ENCODE measurements at places on chromosomes 2 and 18.

GRCh38 chr2:127386246-127386645 is 1.5 kb downstream of the MAP3K2 start:
- DNase-seq, result no peak

GRCh38 chr18:77857678-77858655 is 608.3 kb downstream of the GALR1 start:
- DNase-seq, result no peak

GRCh38 chr18:62372156-62372555 is 47.0 kb downstream of the TNFRSF11A start:
- DNase-seq, result no peak

DNA sequence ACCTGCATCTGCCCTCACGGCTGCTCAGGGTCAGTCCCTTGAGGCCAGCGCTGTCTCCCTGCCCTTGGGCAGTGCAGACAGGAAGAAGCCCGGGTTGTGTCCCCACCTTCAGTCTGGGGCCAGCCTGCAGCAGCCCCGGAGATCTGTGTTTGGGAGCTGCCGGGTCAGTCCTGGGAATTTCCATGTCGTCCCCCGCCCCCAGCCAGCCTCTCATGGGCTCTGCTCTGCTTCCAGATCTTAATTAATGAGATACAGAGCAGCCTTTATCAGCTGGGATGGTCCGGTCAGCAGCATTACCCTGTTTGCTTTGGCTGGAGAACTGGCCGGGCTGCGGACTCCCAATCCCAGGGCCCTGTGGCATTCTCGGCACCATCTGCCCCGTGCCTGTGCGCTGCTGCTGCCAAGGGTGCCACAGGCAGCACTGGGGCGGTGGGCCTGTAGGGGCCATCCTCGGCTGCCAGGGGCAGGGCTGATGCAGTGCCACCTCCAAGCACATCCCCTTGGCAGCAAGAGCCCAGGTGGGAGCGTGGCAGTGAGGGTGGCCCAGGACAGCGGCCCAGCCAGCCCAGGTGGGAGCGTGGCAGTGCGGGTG is 2.4 kb downstream of the BOK start:
- no peak for DNase-seq

DNA sequence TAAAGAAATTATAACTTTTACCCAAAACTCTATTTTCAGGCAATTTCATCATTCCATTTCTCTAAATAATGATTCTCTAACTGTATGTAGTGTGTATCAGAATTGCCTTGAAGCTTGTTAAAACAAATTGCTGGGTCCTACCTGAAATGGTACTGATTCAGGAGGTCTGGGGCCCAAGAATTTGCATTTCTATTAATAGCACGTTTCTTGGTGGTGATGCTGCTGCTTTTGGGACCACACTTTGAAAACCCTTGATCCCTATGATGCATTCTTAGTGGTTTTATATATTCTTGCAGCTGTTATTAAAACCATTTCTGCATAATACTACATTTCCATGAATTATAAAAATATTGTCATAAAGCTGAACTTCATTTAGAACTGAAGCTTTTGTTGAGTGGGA is 140.7 kb downstream of the NCK2 start:
- no peak for DNase-seq

DNA sequence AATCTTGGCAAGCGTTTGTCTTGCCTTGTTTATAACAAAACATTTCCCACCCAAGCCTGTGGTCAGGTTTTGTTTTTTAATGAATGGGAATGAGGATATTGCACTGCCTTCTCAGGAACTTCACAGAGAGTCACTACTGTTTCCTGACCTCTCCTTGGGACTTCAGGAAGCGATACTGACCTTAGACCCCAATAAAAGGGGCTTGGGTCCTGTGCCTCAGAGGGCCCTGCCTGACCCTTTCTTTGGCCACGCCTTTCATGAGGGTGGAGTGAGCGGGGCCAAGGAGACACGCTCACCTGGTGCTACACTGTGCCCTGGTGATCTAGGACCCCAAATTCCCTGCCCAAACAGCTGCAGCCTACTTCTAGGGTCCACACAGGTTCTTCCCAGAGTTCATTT is 92.8 kb upstream of the TGFA start:
- no peak for DNase-seq

- no peak for DNase-seq
Measured at GRCh38 chr2:168708080-168708479, 94.4 kb upstream of the NOSTRIN start.

DNA sequence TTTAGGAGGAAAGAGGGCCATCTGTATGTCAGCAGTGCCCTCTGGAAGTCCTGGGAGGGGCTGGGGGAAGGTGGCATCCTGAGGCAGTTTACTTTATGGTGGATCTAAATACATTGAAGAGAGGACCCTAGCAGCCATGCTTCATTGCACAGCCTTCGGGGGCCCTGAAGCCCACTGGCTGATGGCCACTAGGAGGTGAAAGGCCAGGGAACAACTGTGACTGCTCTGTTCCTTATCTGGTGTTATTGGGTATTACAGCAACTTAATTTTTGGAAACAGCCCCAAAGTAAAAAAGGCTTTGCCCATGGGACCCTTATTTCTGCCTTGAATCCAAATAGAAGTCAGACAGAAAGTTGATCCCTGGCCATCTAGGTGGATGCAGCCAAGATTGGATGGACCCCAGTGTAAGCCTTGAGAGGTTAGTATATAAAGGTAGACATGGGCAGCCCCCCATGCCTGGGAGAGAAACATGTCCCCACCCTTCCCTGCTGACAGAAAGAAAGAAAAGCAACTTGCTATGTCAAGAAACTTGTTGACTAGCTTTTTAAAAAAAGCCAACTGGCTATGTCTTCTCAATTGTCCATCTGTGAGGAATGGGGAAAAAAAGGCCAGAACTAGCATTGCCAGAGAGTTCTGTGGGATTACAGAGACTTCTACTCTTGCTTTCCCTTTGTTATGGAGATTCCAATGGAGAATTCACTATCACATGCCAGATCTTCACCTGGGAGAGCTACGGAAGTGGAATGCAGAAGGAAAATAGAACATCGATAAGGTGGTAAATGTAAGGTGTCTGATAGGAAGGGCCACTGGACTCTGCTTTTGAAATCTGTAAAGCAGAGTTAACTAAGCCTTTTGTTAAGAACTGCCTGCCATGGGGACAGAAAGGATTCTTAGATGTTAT is 58.6 kb upstream of the OSR1 start:
- DNase-seq, result no peak

DNA sequence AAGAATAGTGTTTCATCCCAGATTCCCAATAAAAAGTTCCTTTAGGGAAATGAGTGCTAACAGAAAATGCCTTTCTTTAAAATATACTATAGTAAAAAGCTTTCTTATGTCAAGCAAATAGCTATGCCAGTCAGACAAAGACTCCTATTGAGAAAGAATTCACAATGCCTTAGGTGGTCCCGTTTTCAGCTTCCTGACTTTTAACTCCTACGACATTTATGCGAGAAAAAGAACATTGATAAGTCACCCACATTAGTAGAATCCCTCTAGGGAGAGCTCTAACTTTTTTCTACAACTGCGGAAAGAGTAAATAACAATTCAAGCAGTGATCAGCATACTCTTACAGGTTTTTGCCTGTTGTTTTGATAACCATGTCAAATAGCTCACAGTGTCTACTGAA is 750.8 kb upstream of the ACVR2A start:
- DNase-seq, result no peak

DNA sequence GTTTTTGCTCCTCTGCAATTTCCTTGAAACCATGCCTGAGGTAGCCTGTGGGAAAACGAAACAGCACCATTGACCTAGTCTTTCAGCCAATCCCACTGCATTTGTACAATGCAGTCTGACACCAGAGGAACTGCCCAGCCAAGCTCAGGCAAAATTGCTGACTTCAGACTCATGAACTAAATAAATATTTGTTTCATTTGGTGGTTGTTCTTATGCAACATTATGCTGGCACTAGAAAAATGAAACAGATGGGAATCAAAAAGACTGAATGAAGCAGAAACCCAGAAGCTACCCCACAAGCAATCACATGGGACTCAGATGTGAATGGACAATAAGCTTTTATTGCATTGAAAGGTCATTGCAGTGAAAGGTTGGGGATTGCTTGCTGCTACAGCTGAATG is 1.7 kb downstream of the NAT8 start:
- no peak for DNase-seq

DNA sequence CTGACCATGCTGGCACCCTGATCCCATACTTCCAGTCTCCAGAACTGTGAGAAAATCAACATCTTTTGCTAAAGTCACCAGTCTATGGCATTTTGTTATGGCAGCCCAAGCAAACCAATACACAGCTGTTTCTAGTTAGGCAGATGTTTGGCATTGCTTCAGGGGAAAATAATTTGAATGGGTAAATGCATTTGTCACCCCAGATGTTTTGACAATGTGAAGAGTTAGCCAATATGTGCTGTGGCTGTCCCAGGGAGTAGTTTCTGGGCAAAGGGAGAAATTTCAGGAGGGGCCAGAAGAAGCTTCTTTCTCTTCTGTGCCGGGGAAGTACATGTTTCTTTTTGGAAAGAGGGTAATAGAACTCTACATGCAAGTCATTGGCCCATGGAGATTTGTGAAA is 619.0 kb downstream of the SLC4A3 start:
- no peak for DNase-seq

DNA sequence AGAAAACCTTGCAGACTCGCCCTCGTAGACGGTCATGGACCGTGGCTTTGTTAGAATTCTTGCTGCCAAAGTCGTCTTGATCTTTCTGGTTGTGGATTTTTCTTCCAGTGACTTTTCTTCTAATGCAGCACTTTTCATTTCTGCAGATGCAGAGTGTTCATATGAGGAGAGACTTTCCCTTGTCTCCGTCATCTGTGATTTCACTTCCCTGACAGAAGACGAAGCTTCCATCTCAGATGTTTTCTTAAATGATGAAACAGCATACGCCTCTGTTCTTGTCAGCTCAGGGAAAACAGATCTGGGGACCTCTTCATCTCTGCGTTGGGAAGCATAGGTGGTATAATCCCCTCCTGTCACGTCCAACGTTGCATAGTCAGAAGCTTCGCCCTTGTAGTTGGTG is 50.9 kb downstream of the PLEKHA3 start:
- DNase-seq, result no peak

DNA sequence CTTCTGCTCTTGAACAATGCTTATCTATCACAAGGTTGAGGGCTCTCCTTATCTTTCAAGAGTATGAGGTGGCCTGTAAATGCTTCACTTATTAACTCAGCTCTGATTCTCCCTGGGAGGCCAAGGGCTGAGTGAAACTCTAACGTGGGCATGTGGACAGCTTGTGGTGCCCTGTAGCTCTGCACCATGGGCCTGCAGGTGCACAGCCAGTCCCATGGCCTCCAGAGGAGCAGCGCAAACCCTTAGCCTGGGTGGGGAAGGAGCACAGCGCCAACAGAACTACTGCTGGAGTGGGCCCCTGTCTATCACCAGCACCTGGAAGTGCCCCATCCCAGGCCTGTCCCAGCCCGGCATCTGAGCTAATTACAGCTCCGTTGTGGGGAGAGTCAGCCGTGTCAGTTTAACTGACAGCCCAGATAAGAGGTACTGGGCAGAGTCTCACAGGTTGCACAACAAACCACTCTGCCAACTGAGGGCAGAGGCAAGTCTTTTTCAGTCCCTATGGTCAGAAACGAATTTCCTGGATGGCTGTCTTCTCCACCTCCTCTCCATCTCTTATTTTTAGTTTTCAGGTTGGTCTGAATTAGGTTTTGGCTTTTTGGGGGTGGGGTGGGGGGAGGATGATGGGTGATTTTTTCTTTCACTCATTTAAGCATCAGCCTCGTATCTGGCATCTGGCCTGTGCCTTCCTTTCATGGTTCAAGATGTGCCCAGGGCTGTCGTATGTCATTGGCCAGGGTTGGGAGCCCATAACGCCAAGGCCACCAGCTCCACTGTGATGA is 219.5 kb downstream of the BCL2 start:
- DNase-seq, result no peak

- no peak for DNase-seq
Measured at GRCh38 chr2:196989496-196989895, 63.0 kb upstream of the PGAP1 start.

DNA sequence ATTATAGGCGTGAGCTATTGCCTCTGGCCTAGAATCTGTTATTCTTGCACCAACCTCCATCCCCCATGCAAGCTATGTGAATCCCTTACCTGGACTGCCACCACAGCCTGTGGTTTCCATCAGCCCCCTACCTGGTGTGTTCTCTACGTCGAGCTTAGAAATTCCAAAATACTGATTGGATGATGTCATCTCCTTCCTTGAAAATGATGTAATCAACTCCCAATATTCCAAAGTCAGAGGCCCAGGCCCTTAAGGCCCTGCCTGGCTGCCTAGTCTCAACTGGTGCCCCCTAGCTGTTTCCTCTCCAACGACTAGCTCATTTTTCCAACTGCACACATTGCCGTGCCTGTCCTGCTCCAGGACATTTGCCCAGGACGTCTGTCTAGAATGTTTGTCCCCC is 41.3 kb upstream of the GBX2 start:
- no peak for DNase-seq

GRCh38 chr2:56185101-56185581 is 1.4 kb downstream of the CCDC85A start:
- no peak for DNase-seq

DNA sequence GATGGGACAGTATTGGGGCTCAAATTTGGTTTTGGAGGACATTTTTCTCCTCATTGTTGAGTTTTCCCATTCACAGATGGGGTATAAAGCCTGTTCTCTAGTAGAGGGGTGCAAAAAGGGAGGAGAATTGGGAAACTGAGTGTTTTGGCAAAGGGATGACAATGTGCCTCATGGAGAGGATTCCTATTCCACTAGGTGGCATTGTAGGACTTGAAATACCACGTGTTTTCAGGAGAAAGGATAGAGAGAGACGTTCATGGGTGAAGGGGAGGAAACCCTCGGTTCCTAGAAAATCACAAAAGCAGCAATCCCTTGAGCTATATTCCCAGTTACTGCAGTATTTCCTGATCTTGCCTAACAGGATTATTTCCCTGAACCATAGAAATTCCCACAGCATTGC is 113.7 kb upstream of the SRD5A2 start:
- DNase-seq, result no peak

GRCh38 chr2:46135228-46135855 is 161.9 kb upstream of the EPAS1 start:
- DNase-seq, result no peak

- no peak for DNase-seq
Measured at GRCh38 chr2:192060161-192060560, 134.6 kb downstream of the TMEFF2 start.

- no peak for DNase-seq
Measured at GRCh38 chr2:144430722-144431391, 89.1 kb downstream of the ZEB2 start.

- no peak for DNase-seq
Measured at GRCh38 chr2:118865106-118865505, 17.7 kb upstream of the EN1 start.

Measured in effector memory CD4-positive, alpha-beta T cell (primary cell).